ENCODE measurements at places on chromosomes 1 and 21.

GRCh38 chr1:116785006-116785405 lies 30.8 kb downstream of the CD2 start:
- no peak for DNase-seq

- DNase-seq: no peak
Measured at GRCh38 chr1:234322097-234322496, 51.2 kb upstream of the COA6 start.

DNA sequence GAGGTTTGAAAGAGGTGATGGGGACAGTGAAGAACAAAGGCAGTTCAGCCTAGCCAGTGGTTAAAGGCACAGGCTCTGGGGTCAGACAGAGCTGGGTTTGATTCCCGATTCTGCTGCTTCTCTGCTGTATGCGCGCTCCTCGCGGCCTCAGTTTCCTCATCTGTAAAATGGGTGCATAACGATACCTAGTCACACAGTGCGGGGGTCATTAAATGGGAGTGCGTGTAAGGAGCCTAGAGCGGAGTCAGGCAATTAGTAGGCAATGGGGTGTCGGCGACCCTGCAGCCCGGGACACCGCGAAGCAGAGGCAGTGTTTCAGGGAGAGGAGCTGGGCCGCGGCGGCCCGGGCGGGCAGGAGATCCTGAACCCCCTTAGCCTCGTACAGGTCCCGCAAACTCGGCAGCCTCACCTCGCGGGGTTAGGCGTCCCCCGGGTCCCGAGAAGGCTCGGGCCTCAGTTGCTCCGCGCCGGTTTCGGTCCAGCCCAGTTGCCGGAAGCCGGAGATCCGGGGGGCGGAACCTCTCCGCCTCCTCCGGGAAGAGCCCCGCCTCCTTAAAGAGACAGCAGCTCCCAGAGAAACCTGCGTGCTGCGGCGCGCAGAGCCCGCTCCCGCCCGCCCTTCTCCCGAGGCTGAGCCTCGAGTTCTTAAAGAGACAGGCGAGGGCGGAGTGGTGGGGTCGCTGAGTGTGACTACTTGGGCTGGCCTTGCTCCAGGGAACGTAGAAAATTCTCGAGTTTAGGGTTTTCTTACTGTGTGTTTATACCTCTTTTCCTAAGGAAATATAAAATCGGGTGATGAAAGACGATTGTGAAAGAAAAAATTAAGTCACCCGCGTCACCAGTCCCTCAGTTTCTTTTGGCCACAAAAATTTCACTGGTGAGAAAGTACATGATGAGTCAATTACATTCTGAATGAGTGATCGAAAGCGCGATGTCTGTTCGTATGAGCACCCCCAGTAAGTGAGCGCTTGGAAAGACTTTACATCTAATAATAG lies at the start of gene YIPF1:
Gene YIPF1 (minus strand): TSS at position 494 of the 995 bp plus-strand sequence. CDS start 860 bp downstream, outside the sequence.
- peak; percentile 83 for DNase-seq

- DNase-seq: peak; percentile 70
Measured at GRCh38 chr1:35544976-35545375, 12.2 kb downstream of the KIAA0319L start.

DNA sequence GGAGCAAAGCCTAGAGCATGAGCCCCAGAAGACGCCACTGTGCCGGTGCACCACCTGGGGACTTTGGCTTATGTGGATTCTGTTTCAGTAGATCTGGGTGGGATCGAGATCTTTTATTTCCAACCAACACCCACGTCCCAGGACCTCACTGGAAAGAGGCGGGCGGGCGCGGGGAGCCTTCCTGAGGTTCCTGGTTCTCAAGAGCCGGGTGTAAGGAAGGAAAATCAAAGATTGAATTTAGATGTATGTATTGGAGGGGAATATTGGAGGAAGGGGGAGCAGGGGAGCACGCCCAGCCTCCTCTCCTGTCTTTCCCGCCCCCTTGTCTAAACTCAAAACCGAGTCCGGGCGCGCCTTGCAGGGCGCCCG lies 6.2 kb upstream of the OLIG2 start:
- DNase-seq: no peak

GRCh38 chr1:48058135-48059025 lies 61.2 kb upstream of the TRABD2B start:
- no peak for DNase-seq

DNA sequence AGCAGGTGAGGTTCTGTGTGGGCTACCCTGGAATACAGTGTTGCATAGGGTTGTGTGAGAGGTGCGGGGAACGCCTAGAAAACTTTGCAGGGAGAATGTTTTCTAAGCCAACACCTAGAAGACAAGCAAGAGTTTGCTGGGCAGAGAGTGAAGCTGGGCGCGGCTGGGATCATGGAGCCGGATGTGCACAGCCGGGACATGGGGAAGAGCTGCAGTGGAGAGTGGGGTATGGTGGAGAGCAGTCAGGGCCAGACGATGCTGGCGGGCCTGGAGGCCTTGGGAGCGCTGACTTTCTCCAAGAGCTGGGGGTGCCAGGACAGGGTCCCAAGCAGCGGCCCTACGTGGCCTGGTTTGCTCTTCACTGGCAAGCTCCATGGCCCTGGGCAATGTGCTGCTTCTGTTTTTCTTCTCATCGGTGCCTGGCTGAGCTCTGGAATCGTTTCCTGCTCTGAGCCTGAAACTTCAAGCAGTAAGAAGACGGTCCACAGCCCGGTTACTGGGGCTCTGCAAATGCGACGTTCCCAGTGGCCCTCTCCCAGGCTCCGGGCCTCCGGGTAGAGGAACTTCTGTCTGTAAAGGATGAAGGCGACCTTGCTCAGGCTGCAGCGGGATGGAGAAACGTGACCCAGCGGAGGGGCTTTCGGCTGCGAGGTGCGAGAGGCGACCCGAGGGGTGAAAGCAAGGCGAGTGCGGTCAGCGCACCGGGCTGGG lies 51.9 kb upstream of the CD34 start:
- DNase-seq: peak; percentile 14

- no peak for DNase-seq
Measured at GRCh38 chr21:29096218-29097015, 23.0 kb upstream of the CCT8 start.

DNA sequence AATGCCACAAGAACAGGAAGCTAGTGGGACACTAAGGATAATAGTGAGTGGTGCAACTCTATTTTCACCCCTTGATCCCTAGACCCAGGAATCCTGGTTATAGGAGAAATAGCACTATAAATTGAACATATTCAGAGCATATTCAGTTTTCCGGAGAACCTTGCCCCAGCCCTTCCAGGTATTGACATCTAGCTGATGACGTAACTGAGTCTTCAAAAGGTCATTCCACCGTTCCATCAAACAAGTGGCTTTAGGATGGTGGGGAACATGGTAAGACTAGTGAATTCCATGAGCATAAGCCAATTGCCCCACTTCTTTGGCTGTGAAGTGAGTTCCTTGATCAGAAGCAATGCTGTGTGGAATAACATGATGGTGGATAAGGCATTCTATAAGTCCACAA lies 2.9 kb downstream of the MROH9 start:
- no peak for DNase-seq

DNA sequence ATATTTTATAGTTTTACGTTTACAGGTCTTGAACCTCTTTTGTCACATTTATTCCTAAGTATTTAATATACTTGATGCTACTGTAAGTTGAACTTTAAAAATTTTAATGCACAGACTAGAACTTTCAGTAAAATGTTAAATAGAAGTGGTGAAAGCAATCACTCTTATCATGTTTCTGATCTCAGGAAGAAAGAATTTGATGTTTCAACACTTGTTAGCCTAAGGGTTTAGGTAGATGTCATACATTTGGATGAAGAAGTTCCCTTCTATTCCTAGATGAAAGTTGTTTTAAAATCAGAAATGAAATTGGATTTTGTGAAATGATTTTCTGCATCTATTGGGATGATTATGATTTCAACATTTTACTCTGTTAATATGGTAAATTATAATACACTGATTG lies 63.6 kb upstream of the TTLL7 start:
- DNase-seq: no peak

DNA sequence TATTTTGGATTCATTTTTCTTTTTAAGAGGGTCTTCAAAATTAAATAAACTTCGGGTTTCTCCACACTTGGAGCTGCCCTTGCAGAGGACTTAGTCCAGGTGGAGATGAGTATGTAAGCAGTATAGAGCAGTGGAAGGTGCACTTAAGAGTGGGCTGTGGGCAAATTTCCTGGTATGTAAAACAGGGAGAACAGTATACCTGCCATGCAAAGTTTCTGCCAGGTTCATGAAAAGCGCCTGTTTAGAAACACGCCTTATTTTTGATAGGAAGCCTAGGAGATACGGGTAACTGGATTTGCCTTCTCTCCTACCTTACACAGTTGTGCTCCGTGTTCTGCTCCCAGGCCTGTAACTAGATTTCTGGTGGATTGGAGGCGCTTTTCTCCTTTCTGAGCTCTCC lies 1.2 kb downstream of the KDM4A start:
- no peak for DNase-seq

DNA sequence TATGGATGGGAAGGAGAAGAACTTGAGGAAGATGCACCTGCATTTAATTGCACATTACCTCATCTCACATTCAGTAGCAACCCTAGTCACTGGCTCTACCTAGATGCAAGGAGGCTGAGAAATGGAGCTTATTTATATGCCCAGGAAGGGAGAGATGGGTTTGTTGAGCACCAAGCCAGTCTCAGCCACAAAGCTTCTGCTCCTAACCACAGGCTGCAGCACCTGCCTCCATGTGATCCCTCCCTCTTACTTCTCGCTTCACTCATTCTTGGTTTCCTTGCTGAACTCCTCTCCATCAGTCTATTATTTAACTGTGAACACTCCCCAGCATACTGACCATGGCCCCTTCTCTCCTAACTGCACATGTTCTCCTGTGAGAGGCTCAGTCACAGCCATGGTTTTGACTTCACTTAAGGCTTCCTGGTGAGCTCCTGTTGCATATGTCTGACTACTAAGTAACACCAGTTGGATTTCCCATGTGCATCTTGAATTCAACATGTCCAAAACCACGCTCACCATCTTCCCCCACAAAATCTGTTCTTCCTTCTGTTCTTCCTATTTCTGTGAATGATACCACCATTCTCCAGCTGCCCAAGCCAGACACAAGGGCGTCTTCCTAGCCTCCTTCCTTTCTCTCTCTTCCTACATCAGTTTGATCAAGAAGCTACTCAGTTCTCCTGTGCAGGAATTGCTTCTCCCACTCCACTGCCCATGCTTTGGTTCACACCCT lies 139.8 kb downstream of the AK5 start:
- peak; percentile 15 for DNase-seq

- no peak for DNase-seq
Measured at GRCh38 chr1:228986093-228986904, 251.0 kb downstream of the RHOU start.

- DNase-seq: no peak
Measured at GRCh38 chr1:106937104-106937503, 119.4 kb upstream of the PRMT6 start.

DNA sequence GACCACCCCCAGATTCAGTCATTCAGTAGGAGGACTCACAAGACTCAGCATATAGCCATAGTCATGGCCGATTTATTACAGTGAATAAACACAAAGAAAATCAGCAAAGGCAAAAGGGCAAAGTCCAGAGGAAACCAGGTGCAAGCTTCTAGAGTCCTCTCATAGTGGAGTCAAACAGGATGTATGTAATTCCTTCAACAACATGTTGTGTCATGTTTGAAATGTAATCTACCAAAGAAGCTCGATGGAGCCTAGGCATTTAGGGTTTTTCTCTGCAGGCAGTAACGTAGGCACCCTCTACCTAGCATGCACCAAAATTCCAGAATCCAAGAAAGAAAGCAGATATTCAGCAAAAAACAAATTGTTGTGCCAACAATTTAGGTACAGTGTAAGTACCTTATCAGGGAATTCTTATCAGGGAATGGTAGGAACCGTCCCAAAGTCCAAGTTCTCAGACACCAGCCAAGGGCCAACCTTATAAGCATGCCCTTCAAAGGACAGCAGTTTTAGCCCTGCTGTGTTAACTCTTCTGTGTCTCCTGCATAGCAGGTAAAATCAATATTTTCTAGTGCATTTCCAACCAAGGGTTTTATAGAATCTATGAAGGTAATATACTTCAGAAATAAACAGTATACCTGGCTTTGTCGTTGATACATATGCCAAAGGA lies 16.1 kb upstream of the SLAMF6 start:
- no peak for DNase-seq

- DNase-seq: no peak
Measured at GRCh38 chr1:186057086-186057485, 318.0 kb downstream of the TPR start.

DNA sequence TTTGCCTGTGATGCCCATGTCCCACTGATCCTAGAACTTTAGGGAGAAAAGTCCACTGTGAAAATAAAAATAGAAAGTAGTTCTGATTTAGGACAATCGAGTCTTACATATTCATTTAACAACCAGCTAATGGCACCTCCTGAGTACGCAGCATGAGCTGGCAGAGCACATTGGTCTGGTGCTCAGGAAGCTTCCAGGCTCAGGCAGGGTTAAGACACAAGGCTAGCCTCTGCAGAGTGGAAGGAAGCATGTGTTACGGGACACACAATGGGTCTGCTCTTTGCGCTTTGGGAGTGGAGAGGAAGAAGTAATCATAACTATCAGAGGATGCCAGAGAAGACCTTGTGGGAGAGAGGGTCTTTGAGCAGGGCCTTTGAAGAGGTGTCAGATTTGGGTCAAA lies 4.2 kb upstream of the KLHDC8A start:
- DNase-seq: no peak

DNA sequence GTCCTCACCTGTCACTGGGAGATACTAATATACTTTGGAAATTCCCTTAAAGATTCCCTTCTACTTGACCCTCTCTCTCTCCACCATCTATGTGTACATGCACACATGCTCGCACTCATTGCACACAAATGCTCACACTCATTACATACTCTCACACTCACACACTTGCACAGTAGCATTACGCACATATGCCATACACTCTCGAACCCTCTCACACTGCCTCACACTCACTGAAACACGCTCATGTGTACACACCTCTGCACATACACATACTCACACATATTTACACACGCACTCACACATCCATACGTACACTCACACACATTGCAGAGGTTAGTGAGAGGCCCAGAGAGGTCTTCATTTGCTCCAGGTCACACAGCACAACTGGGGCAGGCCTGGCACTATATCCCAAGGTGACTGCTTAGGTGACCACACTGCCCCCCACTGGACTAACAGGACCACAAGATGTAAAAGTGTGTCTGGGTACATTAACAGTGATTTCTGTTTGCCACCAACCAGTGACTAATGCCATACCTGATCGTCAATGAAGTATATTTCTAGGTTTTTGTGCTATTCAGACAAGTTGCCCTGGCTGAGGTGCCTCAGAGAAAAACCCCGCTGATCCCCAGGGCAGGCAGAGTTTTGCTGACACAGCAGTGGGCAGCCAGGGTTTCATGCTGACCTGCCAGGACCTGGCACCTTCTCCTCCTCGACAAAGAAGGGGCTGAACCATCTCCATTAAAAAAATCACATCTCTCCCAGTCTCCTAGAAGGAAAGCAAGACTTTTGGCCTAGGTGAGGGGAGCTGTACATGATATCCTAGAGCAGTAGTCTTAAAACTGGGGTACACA lies 28.5 kb upstream of the CAMK1G start:
- DNase-seq: no peak

GRCh38 chr1:244552336-244552735 lies 91.3 kb downstream of the CATSPERE start:
- DNase-seq: no peak

- DNase-seq: no peak
Measured at GRCh38 chr1:212401838-212402582, 12.7 kb downstream of the PACC1 start.

All from CD4-positive, alpha-beta T cell treated with Interleukin-15 for 4 hours (primary cell).